NCI-H1694 treated with DMSO at 0.1 percent for 48 hours (cell line): ENCODE measurements at places on chromosomes 5 and 9.

DNA sequence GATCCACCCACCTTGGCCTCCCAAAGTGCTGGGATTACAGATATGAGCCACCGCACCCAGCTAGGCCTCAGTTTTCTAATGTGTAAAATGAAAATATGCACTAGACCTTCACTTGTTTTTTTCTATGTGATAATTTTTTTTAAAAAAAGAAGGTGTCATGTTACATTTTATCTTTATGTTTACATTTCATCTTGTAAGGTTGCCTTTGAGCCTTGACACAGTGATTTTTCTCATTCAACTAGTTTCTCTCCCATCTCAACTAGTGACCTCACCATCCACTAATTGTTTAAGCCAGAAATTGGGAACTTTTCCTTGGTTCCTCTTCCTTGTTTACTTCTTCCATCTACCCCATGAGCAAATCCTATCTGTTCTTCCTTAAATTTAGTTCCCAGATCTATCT lies 21.5 kb downstream of the TMC1 start:
- no peak for DNase-seq

- no peak for DNase-seq
Observed at GRCh38 chr9:130390986-130391385, 53.8 kb upstream of the ASS1 start.

- no peak for DNase-seq
Observed at GRCh38 chr5:82320966-82321365, 42.8 kb upstream of the RPS23 start.

GRCh38 chr5:120396186-120396585 lies 67.9 kb upstream of the PRR16 start:
- DNase-seq: no peak

GRCh38 chr5:172868436-172868923 lies 34.4 kb downstream of the ERGIC1 start:
- no peak for DNase-seq

DNA sequence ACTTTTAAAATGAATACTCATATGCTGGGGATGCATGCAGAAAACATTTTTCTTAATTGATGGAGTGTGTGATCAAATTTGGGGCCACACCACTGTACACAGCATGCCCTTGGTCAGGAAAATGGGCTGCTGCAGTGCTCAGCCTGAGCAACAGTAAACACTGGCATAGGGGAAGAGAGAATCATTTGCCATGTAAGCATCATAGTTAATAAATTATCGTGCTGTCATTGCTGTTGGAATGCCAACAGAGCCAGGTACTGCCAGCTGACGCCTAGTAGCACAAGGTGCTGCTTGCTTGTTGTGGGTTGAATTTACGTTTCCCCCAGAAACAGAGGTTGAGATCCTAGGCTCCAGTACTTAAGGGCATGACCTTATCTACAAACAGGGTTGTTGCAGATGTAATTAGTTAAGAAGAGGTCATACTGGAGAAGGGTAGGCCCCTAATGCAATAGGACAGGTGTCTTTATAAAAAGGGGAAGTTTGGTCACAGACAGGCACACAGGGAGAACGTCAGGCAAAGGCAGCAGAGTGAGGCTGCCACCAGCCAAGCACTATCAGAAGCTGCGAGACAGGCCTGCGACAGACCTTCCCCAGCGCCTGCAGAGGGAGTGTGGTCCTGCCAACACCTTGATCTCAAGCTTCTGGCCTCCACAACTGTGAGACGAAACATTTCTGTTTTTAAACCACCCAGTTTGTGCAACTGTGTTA lies 25.3 kb downstream of the DAP start:
- peak; percentile 88 for DNase-seq

GRCh38 chr9:117860849-117861248 lies 156.6 kb downstream of the TLR4 start:
- DNase-seq: no peak

GRCh38 chr5:36881807-36882206 lies 5.2 kb downstream of the NIPBL start:
- DNase-seq: no peak

GRCh38 chr5:125057912-125058826 lies 311.7 kb upstream of the ZNF608 start:
- peak; percentile 48 for DNase-seq

GRCh38 chr5:97874491-97874890 lies 691.4 kb upstream of the RIOK2 start:
- DNase-seq: no peak

DNA sequence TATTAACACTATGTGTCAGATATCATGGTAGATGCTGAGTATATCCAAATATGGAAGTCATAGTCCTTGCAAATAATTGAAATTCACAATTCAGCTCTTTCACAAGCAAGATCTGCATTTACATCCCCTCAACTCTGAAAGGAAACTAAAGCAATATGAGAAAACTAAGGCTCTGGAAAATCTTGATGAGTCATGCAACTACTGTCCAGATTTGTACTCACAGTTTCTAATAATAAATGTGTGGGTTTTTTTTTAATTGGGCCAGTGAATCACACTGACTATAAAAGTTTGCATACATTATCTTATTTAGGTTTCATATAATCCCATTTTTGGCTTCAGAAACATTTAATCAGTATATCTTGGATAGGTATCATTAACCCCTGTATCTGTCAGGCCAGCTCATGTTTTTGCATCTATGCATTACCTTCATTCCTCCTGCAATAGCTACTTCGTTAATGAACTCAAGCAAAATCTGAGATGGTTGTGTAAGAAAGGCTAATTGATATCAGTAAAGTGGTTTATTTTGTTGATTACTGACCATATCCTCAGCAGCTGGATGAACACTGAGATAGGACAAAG lies 58.7 kb upstream of the PRR16 start:
- DNase-seq: no peak
